Upper lobe of left lung (tissue), 6 donors: ENCODE measurements at places on chromosomes 2 and 18. TPM values are rescaled to one million over a fixed set of nuclear protein-coding genes. Genes with fewer than 3 reads are reported as not detected.
A peak's percentile ranks its signal among the peaks of the same experiment; 100 is the strongest.

KYNU gene
- total RNA-seq = 45.2 TPM

XIRP2 gene
- total RNA-seq = not detected

UGT1A10 gene
- not detected for total RNA-seq

DNA sequence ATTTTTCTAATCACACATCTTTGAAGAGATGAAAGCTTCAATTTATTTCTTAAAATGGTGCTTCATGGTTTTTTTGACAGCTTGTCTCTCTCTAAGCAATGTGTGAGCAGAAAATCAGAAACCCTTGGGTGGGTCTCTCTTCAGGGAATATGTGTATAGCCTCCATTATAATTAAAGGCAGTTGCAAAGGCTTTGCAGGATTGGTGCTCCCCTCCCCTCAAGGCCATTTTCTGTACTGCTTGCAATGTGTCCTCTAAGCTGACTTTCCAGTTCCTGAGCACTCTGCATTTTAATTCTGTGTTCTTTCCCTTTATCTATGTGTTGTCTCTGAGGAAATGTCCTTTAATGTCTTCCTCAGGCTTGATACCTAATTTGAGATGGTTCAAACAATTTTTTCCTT lies 172.6 kb downstream of the DPP4 start:
- DNase-seq = no peak
- H3K36me3 ChIP-seq = no peaks in the 10 kb centered on the region
- no peaks in the 10 kb centered on the region for H3K4me1 ChIP-seq
- H3K27me3 ChIP-seq = no peaks in the 10 kb centered on the region
- H3K27ac ChIP-seq = no peak overlapping the region

EDAR gene
- total RNA-seq = not detected

DNA sequence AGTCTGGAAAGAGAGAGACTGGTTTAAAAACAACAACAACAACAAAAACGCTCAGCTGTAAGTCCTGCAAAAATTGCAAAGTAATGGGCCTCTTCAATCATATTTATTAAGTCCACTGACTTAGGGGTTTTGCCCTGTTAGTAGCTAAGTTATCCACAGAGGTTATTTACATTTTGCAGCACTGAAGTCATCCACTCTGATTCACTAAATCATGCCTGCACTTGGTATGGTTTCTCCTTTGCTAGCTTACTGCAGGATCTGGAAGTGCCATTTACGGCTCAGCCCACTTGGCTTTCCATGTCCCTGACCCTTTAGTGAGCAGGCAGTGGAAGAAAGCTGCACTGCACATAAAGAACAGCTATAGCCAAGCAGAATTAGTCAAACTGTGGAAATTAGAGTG lies 484.4 kb downstream of the NRXN1 start:
- no peak overlapping the region for H3K4me3 ChIP-seq
- no peak overlapping the region for H3K27ac ChIP-seq
- no peaks in the 10 kb centered on the region for H3K27me3 ChIP-seq
- no peaks in the 10 kb centered on the region for H3K4me1 ChIP-seq
- no peaks in the 10 kb centered on the region for H3K36me3 ChIP-seq

MYL1 gene
- not detected for total RNA-seq

TTN gene
- 119 TPM for total RNA-seq

DNA sequence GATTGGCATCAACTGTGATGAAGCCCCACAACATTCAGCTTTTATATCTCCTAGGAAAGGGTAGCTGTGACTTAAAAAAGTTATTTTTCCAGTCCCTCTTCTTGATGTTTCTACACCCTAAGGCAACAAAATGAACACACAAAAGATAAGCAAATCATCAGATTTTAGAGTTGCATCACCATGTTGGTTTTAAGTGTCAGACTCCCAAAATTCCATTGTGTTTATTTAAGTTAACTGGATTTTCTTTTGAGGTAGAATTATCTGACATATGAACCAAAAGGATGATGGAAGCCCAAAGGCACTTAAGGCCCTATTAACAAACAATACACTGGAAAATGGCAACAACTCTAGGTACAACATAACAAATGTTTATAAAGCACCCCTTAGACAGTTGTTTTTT lies 261.7 kb upstream of the SLC39A10 start:
- DNase-seq = no peak
- no peaks in the 10 kb centered on the region for H3K36me3 ChIP-seq
- H3K27ac ChIP-seq = no peak overlapping the region

DNA sequence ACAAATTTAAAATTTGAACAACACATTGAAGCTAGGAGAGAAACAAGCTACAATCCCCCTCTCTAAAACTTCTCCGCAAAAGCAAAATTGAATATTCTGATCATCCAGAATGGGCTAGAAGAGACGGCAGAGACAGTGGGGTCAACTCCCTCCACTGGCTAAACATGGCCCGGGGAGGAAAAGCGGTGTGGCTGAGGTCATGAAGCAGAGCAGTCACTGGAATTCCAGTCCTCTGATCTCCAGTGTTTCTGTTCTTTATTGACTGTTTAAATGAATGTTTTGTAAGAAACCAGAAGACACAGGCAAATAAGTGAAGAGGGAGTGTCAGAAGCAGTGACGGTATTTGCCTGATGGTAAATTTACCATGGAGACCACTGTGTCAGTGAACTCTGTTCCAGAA lies 116.2 kb downstream of the GAREM1 start:
- no peak for DNase-seq
- H3K4me1 ChIP-seq = peaks cover 7% of the 10 kb centered on the region
- H3K36me3 ChIP-seq = no peaks in the 10 kb centered on the region

DNA sequence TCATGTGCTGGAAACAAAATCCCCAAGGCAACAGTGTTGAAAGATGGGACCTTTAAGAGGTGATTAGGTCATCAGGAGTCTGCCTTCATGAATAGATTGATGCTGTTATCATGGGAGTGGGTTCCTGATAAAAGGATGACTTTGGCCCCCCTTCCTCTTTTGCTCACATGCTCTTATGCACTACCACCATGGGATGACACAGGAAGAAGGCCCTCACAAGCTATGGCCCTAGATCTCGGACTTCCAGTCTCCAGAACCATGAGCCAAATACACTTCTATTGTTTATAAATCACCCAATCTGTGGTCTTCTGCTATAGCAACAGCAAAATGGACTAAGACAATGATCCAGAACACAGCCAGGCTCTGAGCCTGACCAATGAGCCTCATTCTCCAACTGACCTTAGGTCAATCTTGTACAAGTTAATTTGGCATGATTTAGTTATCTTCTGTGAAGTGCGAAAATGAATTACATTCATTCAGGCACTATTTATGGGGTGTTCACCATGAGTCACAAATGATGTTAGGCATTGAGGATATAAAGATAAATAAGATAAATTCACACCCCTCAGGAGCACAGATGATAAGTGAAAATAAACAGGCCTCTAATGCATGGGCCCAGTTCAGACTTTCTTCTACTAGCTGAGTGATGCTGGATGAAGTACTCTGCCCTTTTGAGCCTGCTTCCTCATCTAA lies 37.7 kb upstream of the NT5C1B start:
- no peaks in the 10 kb centered on the region for H3K27me3 ChIP-seq
- DNase-seq = no peak
- no peak overlapping the region for H3K27ac ChIP-seq
- H3K36me3 ChIP-seq = no peaks in the 10 kb centered on the region

REV1 gene
- total RNA-seq = 34.6 TPM

DNA sequence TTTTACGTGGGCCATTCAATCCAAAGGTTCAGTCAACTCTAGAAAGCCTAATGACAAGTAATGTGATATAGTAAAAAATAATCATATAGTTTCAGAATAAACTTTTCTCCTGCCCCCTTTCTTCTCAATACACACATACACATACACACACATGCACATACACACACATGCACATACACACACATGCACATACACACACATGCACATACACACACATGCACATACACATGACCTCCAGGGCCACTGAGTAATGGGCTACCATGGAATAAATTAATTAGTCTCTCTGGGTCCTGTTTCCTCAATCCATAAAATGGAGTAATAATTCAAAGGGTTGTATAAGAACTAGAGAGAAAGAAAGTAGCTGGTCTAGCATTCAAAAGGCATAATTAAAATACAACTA lies 5.4 kb upstream of the TRIB2 start:
- peaks cover 17% of the 10 kb centered on the region for H3K4me1 ChIP-seq
- H3K36me3 ChIP-seq = no peaks in the 10 kb centered on the region
- no peak for DNase-seq
- H3K27me3 ChIP-seq = no peaks in the 10 kb centered on the region
- no peak overlapping the region for H3K27ac ChIP-seq
- H3K4me3 ChIP-seq = no peak overlapping the region

VAMP8 gene
- 84.9 TPM for total RNA-seq

DNA sequence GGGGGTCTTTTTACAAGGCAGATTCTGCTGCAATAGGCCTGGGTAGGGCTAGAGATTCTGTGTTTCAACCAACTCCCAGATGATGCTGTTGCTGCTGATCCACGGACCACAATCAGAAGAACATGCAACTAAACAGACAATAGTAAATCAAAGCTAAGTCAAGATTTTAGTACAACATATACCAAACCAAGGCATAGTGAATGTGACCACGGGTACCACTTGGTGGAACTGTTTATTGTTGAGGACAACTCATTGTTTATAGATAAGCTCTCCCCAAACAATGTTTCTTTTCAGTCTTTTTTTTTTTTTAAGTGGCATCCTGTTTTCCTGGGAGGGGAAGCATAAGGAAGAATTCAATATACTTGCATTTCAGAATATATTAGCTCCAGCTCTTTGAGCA lies 36.0 kb upstream of the DARS1 start:
- no peaks in the 10 kb centered on the region for H3K27me3 ChIP-seq
- no peak for DNase-seq

NYAP2 gene
- total RNA-seq = 2.4 TPM

VWC2L gene
- total RNA-seq = 0.30 TPM

- DNase-seq = no peak
- peaks cover 29% of the 10 kb centered on the region for H3K36me3 ChIP-seq
- peak overlapping the region; percentile 99 for H3K27ac ChIP-seq
These were observed 679 bp downstream of the CLK1 start for GRCh38 chr2:200863782-200864175.

DNA sequence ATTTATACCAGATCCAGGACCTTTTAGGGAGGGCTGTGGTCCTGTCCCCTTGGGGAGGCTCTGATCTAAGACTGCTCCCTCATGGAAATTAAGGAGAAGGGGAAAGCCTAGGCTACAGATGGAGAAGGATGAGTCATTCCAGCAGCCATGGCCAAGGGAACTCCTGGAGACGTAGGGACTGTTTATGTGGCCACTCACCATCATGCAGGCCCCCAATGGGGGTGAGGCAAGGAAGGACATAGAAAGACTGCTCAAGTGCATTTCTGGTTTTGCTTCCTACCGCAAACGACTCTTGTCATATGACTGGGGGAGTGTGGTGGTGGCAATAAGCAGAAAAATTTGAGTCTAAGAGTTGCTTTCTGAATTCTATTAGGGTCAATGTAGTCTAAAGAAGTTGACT lies 54.0 kb upstream of the CYP1B1 start:
- DNase-seq = no peak
- H3K4me1 ChIP-seq = peaks cover 8% of the 10 kb centered on the region
- no peaks in the 10 kb centered on the region for H3K27me3 ChIP-seq
- peak overlapping the region; percentile 69 for H3K27ac ChIP-seq
- no peak overlapping the region for H3K4me3 ChIP-seq
- H3K36me3 ChIP-seq = no peaks in the 10 kb centered on the region

CXCR1 gene
- 17.2 TPM for total RNA-seq

LOXL3 gene
- total RNA-seq = 13.5 TPM

GRCh38 chr2:175516555-175516954 lies 335.0 kb upstream of the ATP5MC3 start:
- H3K36me3 ChIP-seq = no peaks in the 10 kb centered on the region
- H3K4me3 ChIP-seq = no peak overlapping the region
- H3K4me1 ChIP-seq = no peaks in the 10 kb centered on the region
- H3K27me3 ChIP-seq = no peaks in the 10 kb centered on the region
- H3K27ac ChIP-seq = no peak overlapping the region

GRCh38 chr18:54296062-54296461 lies 26.7 kb downstream of the POLI start:
- H3K27me3 ChIP-seq = no peaks in the 10 kb centered on the region
- no peak overlapping the region for H3K27ac ChIP-seq
- no peak overlapping the region for H3K4me3 ChIP-seq
- no peaks in the 10 kb centered on the region for H3K4me1 ChIP-seq

DNA sequence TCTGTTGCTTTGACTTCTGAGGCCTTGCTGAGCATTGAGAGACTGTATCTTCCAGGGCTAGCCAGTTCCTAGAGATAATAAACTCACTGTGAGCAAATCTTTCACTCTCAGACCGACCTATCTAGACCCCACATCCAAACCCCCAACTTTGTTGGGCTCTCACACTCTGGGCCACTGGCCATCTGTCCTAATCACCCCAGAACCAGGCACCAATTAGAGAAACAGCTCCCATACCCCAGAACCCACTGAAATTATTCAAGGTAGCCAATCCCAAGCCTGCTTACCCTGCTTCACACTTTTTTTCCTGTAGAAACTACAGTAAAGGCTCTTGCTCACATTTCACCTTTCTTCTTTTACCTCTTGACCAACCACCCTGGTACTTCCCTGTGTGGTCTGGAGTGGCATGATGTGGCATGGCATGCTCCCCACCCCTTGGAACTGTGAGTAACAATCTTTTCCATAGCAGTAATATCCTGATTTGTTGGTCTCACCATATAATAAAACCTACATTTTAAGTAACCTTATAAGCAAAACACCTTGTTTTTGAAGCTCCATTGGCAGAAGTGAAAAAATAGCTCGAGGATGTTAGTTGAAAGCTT lies 55.2 kb downstream of the ANKRD12 start:
- DNase-seq = no peak
- no peak overlapping the region for H3K4me3 ChIP-seq
- H3K27ac ChIP-seq = no peak overlapping the region
- H3K36me3 ChIP-seq = no peaks in the 10 kb centered on the region

DNA sequence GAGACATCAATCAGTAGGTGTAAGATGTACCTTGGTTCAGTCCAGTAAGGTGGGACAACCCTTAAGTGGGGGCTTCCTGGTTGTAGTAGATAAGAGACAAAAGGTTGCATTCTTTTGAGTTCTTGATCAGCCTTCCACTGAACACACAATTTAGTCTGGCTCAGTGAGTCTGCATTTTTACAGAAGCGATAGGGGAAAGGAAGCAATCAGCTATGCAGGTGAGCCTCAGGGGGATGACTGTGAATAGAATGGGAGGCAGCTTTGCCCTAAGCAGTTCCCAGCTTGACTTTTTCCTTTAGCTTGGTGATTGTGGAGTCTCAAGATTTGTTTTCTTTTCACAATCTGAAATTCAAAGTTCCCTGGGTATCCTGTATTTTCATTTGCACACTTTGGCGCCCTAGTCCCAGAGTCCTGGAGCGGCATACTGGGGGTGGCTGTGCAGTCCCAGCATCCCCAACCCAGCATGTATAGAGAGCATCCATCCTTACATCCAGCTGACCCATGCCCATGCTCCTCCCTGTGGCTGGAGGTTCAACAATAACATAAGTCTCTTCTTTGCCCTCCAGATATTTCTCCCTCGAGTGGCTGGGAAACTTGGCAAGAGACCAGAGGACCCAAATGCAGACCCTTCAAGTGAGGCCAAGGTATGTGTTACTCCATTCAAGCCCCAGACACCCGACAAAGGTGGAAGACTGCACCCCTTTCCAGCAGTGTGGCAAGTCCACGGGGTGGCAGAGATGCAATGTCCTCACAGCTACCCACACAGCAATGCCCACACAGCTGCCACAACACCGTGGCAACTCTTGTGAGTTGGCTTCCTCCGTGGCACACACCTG lies 20.1 kb upstream of the PRLH start:
- no peak for DNase-seq
- peaks cover 6% of the 10 kb centered on the region for H3K4me1 ChIP-seq
- H3K27me3 ChIP-seq = no peaks in the 10 kb centered on the region
- H3K4me3 ChIP-seq = no peak overlapping the region
- peaks cover 4% of the 10 kb centered on the region for H3K36me3 ChIP-seq

MSH2 gene
- 12.0 TPM for total RNA-seq

- H3K27ac ChIP-seq = no peak overlapping the region
- no peak overlapping the region for H3K4me3 ChIP-seq
- no peak for DNase-seq
- no peaks in the 10 kb centered on the region for H3K36me3 ChIP-seq
- H3K27me3 ChIP-seq = no peaks in the 10 kb centered on the region
- no peaks in the 10 kb centered on the region for H3K4me1 ChIP-seq
These were observed 131.2 kb downstream of the CBLN2 start for GRCh38 chr18:72412927-72413326.
